ENCODE measurements at places on chromosomes 16 and 17.

DNA sequence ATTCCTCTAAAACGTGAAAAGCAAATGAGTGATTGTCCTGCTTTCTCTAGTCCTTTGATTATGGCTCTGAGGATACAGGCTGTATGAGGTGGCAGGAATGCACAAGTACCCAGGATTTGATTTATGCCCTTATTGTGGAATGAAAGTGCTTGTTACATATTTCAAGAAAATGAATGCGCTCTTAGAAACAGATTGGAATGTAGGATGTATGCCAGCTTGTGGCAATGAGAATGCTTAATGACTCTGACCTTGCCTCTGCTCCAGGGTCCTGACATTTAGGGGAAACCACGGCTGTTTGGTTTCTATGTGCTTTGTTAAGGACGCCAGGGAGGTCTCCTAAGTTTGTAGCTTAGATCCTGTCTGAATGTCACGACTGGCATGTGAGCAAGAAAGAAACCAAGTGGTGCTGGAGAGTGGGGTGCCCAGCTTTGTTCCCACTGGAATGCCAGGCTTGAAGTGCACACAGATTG, 22.0 kb downstream of the PRCD start:
- DNase-seq: no peak

GRCh38 chr17:41178341-41178740, 320 bp upstream of the KRTAP4-2 start:
- DNase-seq: peak; percentile 46

DNA sequence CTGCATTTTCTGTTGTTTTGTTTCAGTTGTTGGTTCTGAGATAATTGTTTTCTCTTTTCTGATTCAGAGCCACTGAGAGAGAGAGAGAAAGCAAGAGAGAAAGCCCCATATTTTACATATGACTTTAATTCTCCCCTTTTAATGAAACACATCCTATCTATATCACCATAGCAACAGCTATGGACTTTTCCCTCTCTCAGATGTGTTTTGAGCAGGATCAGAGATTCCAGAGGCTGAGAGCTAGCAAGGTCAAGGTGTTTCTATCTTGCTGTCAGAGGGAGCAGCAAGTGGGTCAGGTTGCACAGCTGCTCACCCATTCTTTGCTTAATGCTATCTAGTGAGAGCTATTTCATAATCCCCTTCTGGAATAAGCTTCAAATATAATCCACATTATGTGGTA, 415.9 kb downstream of the CA10 start:
- no peak for DNase-seq

GRCh38 chr16:46914556-46915201, 30.5 kb downstream of the GPT2 start:
- no peak for DNase-seq

DNA sequence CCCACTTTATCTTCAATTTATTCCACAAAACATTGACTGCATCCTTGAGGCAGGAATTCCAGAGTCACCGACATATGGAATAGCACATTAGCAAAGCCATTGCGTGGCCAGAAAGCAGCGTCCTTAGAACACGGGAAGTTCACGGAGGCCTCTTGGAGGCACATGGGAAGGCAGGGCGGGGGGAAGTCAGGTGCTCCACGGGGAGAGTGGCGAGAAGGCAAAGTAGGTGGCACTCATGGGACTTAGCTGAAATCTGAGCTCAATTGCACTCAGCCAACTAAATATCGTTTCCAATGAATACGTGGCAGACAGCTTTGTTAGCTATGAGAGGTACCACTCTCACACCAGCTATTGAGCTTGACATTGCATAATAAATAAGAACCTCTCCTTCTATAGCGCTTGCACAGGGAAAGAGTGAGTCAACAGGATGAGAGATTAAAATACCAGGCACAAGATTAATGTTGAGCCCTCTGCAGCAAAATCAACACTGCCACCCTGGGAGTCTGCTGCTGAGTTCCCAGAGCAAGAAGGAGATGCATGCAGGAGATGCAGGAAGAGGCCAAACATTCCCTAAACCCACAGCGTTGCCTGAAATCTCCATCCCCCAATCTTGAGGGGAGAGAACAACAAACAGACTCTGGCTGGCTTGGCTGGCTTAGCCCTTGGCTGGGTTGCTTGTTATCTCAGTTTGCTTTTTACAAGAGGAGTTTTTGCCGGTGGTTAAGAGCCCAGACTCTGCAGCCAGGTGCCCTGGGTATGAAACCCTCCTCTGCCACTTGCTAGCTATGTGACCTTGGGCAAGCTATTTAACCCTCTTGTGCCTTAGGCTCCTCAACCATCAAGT, 28.8 kb downstream of the ABCC12 start:
- DNase-seq: peak; percentile 92

DNA sequence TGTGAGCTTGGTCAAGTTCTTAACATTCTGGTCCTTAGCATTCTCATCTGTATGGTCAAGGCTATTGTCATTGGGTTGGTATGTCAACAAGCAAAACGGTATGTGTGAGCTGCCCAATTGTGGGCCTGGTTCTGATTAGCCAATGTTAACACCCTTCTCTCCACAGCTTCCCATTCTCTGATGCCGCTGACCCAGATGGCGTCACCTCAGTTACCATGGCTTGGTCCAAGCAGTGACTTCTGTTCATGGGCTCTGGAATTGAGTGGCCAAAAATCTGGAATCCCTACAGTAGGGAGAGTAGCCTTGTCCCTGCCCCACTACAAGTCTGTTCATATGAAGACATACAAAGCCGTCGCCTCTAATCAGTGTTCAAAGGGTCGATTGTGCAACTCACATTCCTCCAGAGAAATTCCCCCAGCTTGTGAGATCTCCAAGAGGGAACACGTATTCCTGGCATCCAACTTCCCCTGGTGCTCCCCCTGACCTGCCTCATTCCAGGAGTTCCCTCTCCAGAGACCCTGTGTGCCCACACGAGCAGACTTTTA, 15.8 kb downstream of the TMEM98 start:
- peak; percentile 94 for DNase-seq

- no peak for DNase-seq
These were observed 1410.9 kb upstream of the CDH8 start for GRCh38 chr16:63447121-63447520.

- DNase-seq: no peak
These were observed 1.6 kb downstream of the ITGA2B start for GRCh38 chr17:44387804-44388203.

GRCh38 chr17:32870027-32870670, 6.8 kb downstream of the MYO1D start:
- peak; percentile 36 for DNase-seq

- no peak for DNase-seq
These were observed 899 bp downstream of the CFAP52 start for GRCh38 chr17:9577373-9577709.

- no peak for DNase-seq
These were observed 11.2 kb downstream of the SLC16A3 start for GRCh38 chr17:82239926-82240505.

All from AG08395 (cell line).